Activated naive CD8-positive, alpha-beta T cell treated with anti-CD3 and anti-CD28 coated beads, Interleukin-2, amount 10 ng/mL, durations not matched to agents 7 days and 5 days (primary cell): ENCODE measurements at places on chromosomes 3 and 15.

DNA sequence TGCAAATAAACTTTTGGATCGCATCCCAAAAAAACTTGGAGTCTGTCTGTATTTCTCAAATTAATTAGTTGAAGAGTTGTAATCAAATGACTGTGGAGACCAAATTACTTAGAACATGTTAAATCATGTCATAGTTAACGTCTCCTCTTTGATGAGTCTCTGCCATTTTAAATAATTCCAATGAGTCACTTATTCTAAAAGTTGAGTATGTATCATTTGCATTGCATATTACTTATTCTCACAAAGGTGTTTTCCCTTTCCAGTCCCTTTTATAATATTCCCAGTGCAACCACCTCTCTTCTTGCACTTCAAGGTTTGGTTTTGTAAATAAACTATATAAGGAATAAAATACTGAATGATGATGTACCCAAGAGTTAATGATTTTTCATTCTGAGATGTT lies 36.0 kb upstream of the MBNL1 start:
- no peak for DNase-seq

DNA sequence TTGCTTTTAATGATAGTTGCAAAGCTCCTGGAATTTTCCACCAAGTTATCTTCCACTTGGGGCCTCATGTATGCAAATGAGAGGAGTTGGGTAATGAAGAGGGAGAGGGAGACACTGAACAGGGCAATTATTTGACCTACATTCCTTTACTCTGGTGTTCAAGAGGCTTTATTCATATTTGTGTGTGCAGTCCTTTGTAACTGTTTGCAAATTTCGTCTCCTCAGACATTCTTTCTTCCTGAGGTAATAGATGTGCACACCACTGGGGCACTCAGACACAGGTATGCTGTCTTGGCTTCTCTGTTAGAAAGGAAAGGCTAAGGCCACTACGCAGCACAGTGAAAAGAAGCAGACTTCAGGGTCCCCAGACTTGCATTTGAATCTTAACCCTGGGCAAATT lies 189.7 kb upstream of the IL12A start:
- DNase-seq = no peak

DNA sequence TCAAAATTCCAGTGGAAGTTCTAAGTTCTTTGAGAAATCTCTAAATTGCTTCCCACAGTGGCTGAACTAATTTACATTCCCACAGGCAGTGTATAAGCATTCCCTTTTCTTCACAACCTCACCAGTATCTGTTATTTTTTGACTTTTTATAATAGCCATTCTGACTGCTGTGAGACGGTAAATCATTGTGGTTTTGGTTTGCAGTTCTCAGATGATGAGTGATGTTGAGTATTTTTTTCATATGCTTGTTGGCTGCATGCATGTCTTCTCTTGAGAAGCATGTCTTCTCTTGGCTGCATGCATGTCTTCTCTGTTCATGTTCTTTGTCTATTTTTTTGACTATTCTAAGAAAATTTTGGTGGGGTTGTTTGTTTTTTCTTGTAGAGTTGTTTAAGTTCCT lies 499.6 kb upstream of the CCDC54 start:
- DNase-seq = no peak

- DNase-seq = no peak
These were observed 103.3 kb upstream of the PRR23E start for GRCh38 chr3:127089486-127090145.

DNA sequence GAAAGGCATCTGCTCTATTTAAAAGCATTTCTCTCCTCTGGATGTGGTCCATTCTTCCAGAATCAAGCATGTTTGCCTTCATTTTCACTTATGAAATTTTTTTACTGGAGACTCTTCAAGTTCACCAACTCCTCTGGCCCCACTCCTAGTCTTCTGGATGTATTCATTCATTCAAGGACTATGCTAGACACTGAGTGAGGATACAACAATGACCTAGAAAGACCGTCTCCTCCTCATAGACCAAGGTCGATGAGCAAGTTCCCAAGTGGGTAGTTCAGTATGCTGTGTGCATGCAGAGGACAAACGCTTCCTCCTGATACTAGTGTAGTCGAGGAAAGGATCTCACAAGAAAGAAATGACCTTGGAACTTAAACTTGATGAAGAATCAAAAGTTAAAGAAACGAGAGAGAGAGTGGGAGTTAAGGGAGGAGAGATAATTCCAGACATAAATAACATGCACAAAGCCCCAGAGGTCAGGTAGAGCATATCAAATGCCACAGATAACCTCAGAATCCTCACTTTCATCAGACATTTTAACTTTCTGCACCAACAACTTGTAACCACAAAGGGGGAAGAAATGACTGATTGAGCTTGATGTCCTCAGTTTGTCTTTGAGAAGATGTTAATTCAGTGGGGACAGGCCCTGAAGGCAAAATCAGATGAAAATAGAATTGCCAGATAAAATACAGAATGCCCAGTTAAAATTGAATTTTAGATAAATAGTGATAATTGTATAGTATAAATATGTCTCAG lies 149.4 kb downstream of the IMPG2 start:
- DNase-seq = no peak
